A673 (cell line): ENCODE measurements at places on chromosomes 11 and 22. TPM values are rescaled to one million over a fixed set of nuclear protein-coding genes. Genes with fewer than 3 reads are reported as not detected.
A peak's percentile ranks its signal among the peaks of the same experiment; 100 is the strongest.

The OR51B5 gene
- not detected in 2 replicates for total RNA-seq

The ELFN2 gene
- not detected in 2 replicates for total RNA-seq

The TRIM49D2 gene
- not detected in 2 replicates for total RNA-seq

The POU2AF2 gene
- not detected in 2 replicates for total RNA-seq

The MUC6 gene
- total RNA-seq, result not detected in 2 replicates

The TRPC6 gene
- not detected in 2 replicates for total RNA-seq

The GSTT2B gene
- total RNA-seq, result 0.54 and 0.76 TPM in 2 replicates

The PRRG4 gene
- 2.9 and 3.8 TPM in 2 replicates for total RNA-seq

The PLAAT5 gene
- total RNA-seq, result not detected in 2 replicates

The WBP2NL gene
- total RNA-seq, result 0.24 TPM in 1 of 2 replicates, not detected in the other

The CARNS1 gene
- 0.13 and 0.28 TPM in 2 replicates for total RNA-seq

DNA sequence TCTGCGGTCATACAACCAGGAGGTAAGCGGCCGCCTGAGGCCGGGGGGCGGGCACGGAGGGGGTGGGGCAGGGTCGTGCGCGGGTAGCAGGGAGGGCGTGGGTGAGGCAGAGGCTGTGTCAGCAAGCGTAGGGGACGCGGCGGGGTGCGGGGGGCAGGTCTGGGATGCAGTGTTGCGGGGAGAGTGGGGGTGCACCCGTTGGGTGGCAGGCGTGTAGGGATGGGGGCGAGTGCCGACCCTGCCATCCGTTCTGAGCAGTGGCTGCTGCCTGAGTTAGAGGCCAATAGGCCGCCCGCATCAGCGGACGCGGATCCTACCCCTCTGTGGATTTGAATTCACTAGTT is 1.4 kb downstream of the RIC8A start:
- no peak for DNase-seq

DNA sequence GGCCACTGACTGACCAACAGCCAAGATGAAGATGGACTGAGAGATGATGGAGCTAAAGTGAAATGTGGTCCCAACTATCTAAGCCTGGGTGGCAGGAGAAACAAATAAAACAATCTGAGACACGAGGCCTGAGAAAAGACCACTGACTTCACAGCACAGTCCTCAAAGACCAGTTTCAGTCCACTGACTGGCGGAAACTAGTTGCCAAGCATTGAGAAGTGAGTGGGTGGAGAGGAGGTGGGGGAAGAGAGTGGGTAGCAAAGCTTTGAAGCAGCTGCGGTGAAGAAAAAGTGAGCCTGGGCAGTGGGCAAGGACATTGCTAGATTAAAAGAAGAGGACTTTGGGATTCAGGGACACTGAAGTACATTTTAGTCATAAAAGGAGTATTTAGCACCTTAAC is 1.9 kb downstream of the MS4A1 start:
- DNase-seq, result no peak

GRCh38 chr11:60349990-60350389 is 22.9 kb downstream of the MS4A6E start:
- no peak for DNase-seq

DNA sequence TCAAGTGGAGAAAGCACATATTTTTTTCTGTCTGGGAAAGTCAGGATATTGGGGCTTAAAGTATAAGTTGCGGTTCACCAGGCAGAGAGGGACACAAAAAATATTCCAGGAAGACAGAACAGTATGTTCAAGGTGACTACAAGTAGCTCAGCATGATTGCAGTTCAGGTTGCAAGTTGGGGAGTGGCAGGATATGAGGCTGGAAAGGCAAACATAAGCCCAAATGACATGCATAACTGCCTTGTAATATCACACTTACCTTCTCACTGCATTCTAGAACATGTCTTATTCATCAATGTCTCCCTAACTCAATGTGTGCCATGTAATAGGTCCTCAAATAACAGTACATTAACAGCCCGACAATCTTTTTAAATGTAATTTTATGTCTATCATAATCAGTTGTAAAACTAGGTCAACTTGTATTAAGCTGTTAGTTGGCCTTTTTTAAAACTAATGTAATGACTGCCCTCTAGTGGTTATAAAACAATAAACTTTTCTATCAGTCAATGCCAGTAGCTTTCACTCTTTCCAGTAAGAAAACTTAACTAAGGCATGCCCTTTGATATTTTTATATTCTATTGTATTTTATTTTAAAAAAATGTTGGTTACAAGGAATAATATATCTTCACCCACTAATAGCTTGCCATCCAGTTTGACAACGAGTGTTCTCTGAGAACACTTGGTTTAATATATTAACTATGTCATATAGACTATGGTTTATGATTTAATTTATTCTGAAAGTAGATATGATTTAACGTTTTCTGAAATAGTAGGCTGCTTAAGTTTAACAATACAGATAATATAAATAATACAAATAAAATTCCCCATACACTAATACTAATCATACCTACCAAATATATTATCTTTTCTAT is 39.4 kb upstream of the CFAP300 start:
- DNase-seq, result peak; percentile 76

DNA sequence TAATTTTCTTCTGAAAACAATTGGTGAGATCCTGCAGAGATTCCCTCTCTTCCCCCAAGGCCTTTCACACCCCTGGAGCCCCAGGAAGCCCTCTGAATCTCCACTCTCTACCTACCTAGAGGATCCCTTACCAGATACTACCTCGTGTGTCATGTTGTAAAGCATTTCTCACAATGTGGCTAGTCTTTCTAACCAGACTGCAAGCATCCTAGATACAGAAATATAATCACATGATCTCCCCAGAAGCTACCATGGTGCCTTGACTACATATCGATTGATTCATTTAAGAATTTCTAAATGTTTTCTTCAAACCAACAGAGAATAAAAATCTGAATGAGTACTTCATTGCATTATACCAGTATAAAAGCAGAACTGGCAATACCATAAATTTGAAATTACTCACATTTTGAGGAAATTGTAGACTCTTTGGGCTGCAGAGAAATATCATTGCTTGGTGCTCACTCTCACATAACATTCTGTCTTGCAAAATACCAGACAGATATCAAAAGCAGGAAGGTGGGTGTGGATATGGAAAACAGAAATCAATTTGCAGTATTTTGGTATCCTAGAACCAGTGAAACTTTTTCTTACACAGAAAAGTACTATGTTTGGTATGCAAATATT is 113.5 kb downstream of the MAML2 start:
- DNase-seq, result no peak

GRCh38 chr11:91023731-91024130 is 800.9 kb upstream of the CHORDC1 start:
- DNase-seq, result no peak

DNA sequence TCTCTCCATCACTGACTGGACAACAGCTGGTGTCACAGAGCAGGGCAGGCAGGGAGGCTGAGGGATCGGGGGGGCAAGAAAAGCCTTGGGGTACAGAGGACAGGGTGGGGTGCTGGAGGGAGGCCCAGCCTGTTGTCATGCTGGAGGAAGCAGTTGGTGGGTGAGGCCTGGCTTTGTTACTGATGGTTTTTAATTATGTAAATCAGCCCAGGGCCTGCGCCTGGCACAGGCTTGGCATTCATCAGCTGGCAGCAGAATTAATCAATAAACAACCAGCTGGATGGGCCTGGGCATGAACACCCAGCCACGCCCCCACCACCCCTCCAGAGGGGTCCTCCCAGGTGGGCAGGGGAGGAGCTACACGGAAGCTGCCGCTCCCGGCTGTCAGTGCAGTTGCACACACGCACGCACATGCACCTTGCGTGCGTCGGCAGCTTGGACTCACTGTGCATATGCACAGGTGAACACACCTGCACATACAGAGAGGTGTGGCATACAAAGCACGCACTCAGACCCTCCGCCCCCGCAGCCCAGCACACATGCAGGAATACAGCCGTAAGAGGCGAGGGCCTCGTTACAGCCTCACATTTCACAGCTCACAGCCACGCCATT is 21.3 kb upstream of the ELFN2 start:
- DNase-seq, result no peak

DNA sequence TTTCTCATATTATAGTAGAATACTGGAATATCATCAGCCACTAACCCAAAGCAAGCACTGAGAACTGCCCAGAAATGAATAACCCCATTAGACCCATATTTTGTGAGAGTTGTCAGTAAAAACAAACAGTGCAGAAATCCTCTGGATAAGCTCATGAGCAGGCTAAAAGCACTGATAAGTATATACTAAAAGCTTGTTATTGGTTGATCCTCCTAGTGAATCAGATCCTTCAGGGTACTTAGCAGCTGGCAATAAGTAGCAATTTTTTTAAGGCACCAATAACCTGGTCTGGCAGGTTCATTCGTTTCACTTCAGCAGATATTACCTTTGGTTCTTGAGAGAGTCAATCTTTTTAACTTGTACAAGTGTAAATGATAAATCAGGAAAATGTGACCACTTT is 1.2 kb downstream of the NOX4 start:
- no peak for DNase-seq

DNA sequence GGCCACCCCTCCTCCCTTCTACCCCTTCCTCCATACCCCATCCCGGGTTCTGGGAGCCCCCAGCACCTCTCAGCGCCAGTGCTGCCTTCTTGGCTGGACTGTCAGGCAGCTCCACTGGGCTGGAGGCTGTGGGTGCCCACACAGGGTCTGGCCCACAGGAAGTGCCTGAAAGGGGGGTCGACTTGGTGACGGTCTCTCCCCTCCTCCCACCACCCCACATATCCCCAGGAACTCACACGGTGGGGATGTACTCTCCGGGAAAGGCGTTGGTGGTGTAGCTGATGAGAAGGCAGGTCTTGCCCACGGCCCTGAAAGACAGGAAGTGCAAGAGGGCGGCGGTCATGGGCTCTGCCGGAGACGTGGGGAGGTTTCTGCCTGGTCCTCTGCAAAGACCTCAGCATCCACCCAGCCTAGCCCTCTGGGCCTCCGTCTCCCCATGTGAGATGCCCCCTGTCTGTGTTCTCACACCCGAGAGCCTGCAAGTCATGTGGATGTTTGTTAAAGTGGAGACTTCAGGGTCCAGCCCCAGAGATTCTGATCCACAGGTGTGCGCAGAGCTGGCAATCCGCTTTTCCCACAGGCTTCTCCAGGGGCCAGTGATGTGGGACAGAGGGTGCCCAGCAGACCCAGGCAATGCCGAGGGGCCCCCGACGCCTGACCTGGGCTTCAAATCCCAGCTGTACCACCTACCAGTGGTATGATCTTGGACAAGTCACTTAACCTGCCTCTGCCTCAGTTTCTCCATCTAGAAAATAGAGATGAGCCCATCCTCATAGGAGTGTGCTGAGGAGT is 2.5 kb downstream of the RAC2 start:
- DNase-seq, result no peak

DNA sequence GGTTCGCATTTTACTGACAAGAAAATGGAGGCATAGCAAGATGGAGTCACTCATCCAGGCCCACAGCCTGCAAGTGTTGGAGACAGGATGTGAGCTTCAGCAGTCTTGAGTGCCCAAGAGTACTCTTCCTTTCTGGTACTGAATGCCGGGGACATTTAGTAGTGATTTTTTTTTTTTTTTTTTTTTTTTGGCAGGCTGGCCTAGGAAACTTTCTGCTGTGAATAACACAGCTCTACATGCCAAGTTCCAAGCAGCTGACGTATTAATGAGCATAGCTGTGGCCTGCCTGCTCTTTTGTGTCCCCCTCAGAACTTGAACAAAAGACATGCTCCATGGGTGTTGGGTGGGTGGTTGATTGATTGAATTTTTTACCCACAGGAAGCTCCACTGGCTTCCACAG is 195.5 kb upstream of the CADM1 start:
- no peak for DNase-seq

DNA sequence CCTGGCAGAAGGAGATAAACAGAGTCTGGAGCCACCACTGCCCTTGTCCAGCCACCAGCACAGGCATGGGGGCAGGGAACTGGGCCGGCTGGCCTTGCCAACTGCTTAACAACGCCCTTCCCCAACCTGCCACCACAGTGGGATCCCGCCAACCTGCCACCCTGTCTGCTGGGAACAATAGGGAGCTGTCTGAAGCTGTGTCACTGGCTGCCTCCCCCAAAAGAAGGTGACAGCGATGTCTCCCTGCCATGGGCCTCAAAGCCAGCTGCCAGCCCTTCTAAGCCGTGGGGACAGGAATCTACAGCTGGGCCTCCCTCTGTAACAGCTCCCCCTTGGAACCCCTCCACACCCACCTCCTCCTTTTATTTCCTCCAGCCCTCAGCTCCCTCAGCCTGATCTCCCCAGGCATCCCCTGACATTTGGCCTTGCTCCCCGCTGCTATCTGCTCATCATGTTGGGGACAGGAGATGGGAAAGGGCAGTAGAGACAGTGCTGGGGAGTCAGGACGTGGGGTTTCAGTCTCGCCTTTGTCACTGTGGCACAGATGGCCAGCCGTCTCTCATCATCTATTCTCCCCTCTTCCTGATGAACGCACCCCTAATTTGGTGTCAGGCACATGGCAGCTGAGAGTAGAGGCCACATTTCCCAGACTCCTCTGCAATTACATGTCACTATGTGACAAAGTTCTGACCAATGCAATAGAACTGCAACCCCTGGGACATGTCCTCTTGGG is 51.3 kb upstream of the PRDM11 start:
- DNase-seq, result no peak

GRCh38 chr11:5705688-5706087 is 16.1 kb downstream of the TRIM22 start:
- no peak for DNase-seq

DNA sequence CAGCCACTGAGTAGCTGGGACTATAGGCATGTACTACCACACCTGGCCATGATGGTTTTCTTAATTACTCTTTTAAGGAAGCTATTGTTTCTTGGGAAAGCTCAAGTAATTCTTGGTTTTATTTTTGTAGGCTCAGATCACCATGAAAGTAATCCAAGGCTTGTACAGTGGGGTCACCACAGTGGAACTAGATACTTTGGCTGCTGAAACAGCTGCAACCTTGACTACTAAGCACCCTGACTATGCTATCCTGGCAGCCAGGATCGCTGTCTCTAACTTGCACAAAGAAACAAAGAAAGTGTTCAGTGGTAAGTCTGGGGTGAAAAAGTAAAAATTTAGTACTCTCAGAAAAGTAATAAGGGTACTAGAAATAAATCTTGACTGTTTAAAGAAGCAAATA is 11.3 kb downstream of the RRM1 start:
- no peak for DNase-seq

- peak; percentile 52 for DNase-seq
These were observed 379 bp upstream of the SLC3A2 start for GRCh38 chr11:62880231-62880802.

- no peak for DNase-seq
These were observed 39.9 kb upstream of the GGTLC2 start for GRCh38 chr22:22604326-22605073.

GRCh38 chr22:33005476-33005875 is 52.7 kb downstream of the SYN3 start:
- no peak for DNase-seq

DNA sequence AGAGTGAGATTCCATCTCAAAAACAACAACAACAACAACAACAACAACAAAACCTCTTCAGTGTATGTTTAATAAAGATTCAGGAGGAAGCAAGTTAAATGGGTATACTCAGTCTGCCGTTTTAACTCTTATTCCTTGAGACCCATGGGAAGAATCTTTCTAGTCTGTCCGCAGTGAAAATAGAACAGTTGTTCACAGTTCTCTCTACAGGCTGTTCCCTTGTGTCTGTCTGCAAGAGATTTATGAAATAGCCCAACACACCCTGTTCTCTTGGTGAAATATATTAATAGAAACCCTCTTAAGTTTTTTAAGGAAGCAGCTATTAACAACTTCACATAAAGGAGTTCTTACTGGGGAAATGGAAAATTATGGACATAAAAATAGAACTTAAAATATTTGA is 682.2 kb upstream of the RAG2 start:
- DNase-seq, result peak; percentile 45

GRCh38 chr11:32297611-32298011 is 137.7 kb downstream of the WT1 start:
- peak; percentile 90 for DNase-seq
